ENCODE measurements at places on chromosomes 7 and 10.
A peak's percentile ranks its signal among the peaks of the same experiment; 100 is the strongest.

GRCh38 chr7:33824911-33825459, 80.4 kb upstream of the BMPER start:
- DNase-seq, result no peak

GRCh38 chr7:71775648-71776047, 636.5 kb downstream of the CALN1 start:
- no peak for DNase-seq

- no peak for DNase-seq
Measured at GRCh38 chr10:100506596-100507356, 12.9 kb downstream of the SEC31B start.

- DNase-seq, result no peak
Measured at GRCh38 chr10:69745698-69746097, 56.0 kb upstream of the COL13A1 start.

- DNase-seq, result no peak
Measured at GRCh38 chr7:131904760-131905327, 348.4 kb upstream of the PODXL start.

DNA sequence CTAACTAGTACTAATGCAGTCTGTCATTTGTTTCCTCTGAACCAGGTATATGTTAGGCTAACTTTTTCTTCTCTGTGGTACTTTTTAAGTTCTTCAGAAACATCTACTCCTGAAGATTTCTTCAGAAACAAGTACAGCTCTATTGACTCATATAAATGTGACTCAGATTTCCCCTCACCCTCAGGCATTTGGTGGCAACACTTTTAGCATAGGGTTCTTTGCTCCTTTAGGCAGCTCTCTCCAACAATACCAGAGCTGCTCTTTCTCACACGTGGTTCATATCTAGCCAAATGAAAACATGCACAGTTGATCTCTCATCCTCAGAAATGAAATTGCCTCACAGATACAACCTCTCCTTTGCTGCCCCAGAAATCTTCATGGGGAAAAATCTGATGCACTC, 939.8 kb downstream of the SORCS1 start:
- no peak for DNase-seq

DNA sequence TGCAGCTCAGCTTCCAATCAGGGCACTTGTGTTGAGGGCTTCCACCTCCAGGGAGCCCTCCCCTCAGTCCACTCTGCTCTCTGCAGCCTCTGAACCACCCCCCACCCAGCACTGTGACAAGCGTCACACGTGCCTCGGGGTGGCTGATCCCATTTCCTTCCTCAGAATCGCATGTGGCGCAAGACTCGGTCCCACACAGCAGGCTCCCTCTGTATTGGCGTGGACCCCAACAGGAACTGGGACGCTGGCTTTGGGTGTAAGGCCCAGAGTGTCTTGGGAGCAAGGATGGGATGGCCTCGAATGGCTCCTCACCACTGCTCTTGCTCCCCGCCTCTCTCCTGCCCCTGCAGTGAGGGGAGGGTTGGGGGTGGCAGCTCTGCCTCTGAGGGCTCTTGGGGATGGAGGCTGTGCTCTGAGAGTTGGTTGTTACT, 4.1 kb downstream of the CPA1 start:
- DNase-seq, result peak; percentile 58

DNA sequence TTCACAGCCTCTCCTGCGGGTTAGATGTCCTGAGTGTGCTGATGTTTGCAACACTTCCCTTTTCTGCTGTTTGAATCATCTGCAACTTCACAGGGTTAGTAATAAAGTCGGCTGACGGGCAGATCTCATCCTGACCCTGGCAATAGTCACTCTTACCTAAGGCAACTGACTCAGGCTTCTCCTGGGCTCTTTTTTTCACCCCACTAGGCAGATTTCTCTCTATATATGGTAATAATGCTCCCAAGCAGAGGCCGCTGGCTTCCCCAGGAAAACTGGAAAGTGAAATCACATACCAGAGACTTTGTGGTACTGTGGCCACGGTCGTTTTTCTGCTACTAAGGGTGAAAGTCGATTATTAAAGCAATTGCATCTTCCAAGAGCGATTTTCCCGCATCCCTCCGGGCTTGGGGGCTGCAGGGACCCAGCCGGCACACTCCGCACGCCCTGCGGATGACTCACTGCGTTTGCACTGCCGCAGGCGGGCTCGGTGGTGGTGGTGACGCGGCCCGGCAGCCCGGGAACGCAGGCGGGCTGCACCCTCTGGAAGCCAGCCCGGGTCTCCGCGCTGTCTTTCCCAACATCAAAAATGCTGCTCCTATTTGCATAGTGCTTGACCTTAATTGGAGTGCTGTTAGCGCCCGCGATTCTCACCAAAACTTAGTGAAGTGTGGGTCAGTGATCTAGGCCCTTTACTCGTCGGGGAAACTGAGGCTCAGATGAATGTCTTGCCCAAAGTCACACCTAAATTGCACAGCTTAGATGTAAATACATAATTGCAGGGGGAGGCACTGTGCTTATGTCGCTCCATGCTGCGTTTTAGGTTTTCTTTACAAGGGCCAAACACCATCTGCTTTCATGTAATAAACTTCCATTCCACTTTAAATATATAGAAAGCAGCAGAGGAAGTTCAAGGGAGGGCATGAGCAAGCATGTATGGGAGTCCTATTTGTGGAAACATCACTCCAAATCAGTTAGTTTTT, 47.6 kb upstream of the ITGB1 start:
- peak; percentile 96 for DNase-seq

DNA sequence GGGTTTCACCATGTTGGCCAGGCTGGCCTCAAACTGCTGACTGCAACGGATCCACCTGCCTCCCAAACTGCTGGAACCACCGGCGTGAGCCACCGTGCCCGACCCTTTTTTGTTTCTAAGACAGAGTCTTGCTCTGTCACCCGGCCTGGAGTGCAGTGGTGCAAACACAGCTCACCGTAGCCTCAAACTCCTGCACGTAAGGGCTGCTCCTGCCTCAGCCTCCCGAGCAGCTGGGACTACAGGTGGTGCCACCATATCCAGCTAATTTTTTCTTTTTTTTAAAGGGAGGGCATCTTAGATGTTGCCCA, 36.4 kb downstream of the ADAP1 start:
- no peak for DNase-seq

DNA sequence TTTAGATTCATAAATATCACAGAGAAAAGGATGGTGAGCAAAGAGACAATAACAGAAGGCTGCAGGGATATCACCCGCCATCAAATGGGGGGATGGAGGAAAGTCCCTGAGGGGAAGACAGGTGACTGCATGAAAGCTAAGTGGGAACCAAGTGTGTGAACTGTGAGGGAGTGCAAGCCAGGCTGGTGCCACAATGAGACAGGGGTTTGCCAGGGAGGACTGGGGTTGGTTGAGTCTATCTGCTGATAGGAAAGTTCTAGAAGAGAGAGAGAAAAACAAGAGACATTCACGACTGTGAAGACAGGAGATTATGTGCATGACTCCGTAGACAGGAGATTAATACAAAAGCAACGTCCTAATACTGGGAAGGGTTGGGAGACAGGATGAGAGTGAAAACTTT, 376.4 kb downstream of the PARD3 start:
- DNase-seq, result no peak

DNA sequence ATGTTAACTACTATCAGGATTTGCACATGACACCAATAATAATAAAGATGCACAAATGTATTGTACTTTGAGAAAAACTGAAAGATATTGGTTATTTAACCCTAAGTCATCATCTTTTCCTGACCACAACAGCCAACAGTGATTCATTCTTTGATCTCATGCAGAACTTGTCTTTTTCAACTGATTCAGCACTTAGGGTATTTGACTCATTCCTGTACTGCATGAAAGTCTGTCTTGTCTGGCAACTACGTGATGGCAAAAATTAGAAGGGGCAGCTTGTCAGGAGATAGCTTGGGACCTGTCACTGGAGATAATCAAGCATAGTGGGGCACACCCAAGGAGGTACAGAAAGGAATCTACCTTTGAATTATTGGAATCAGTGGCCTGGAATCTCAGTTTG, 77.8 kb upstream of the LRRC17 start:
- DNase-seq, result no peak

GRCh38 chr7:84508606-84509005, 314.0 kb upstream of the SEMA3A start:
- DNase-seq, result no peak

GRCh38 chr7:157545681-157546060, 208.9 kb downstream of the DNAJB6 start:
- DNase-seq, result no peak

- DNase-seq, result no peak
Measured at GRCh38 chr7:2270495-2270894, 28.5 kb downstream of the NUDT1 start.

- no peak for DNase-seq
Measured at GRCh38 chr10:133614830-133615580, 11.6 kb downstream of the FRG2B start.

- no peak for DNase-seq
Measured at GRCh38 chr10:11009471-11010308, 8.0 kb upstream of the CELF2 start.

DNA sequence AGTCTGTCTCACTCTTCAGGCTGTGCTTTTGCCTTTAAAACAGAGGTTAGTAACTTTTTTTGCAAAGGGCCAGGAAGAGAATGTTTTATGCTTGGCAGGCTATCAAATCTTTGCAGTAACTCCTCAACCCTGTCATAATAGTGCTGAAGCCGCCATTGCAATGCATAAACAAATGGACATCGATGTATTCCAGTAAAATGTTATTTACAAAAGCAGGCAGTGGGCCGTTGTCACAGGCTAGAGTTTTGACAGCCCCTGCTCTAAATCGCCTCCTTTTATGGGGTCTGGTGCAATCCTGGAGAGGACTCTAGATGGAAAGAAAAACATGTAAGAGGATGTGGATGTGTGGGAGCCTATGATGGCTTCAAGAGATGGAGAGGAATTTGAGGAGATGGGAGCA, 568.3 kb downstream of the TYW1 start:
- no peak for DNase-seq

- DNase-seq, result no peak
Measured at GRCh38 chr7:139639563-139639962, 116.1 kb downstream of the CLEC2L start.

DNA sequence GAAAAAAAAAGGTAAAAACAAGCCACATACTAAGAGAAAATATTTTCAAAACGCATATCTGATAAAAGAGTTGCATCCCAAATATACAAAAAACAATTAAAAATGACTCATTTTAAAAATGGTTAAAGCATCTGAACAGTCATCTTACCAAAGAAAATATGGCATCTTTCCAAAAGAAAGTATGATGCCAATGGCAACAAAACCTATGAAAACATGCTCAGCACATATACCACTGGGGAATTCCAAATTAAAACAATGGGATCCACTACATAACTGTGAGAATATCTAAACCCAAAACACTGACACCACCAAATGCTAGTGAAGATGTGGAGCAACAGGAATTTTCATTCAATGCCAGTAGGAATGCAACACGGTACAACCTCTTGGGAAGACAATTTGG, 39.3 kb downstream of the VSTM2A start:
- DNase-seq, result no peak

GRCh38 chr10:78860260-78860914, 208.4 kb upstream of the ZMIZ1 start:
- peak; percentile 59 for DNase-seq

- peak; percentile 87 for DNase-seq
Measured at GRCh38 chr10:14604181-14605142, 170.2 kb downstream of the FAM107B start.

Data from coronary artery (tissue), 2 donors.